ENCODE measurements at places on chromosomes 16 and 17.

GRCh38 chr16:1887711-1888354 is 15.9 kb upstream of the MEIOB start:
- DNase-seq = no peak

- no peak for DNase-seq
These were observed 28.4 kb downstream of the PIPOX start for GRCh38 chr17:29071303-29071702.

DNA sequence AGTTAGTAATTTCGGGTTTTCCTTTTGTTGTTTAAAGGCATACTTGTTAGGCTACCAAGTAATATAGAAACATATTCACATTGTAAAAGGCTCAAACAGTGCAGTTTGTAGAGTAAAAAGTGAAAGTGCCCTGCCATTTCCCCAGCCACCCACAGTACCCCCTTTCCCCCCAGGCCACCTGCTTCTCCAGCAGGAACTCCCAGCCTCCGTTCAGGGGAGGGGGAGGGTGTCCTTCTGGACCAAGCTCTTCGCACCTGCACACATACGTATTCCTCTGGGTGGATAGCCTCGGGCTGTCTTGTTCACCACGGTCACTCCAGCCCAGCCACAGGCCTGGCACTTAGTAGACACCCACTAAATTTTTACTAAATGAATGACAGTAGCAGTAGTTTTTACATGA is 144.5 kb downstream of the CLEC16A start:
- DNase-seq = no peak

DNA sequence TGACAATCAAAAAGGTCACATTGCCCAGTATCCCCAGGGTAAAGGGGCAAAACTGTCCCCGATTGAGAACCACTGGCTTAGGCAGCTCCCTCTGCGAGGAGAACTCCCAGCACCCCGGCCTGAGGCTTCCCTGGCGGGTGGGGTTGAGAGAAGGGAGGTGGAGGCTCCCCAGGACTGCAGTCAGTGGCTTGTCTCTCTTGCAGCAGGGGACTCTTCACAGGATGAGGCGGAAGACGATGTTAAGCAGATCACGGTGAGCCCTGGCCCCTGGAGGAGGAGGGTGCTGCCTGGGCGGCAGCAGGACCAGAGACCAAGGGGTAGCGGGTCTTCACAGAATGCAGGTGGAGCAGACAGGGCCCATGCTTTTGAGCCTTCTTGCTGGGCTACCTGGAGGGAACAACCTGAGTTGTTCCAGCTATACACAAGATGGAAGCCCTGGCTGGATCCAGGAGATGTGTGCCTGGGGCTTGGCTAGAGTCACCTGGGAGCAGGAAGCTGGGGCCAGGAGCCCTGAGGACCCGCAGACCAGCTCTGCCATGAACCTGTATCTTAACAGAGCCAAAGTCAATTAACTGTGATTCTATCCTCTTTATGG is 16.8 kb downstream of the POLR3E start:
- DNase-seq = no peak

DNA sequence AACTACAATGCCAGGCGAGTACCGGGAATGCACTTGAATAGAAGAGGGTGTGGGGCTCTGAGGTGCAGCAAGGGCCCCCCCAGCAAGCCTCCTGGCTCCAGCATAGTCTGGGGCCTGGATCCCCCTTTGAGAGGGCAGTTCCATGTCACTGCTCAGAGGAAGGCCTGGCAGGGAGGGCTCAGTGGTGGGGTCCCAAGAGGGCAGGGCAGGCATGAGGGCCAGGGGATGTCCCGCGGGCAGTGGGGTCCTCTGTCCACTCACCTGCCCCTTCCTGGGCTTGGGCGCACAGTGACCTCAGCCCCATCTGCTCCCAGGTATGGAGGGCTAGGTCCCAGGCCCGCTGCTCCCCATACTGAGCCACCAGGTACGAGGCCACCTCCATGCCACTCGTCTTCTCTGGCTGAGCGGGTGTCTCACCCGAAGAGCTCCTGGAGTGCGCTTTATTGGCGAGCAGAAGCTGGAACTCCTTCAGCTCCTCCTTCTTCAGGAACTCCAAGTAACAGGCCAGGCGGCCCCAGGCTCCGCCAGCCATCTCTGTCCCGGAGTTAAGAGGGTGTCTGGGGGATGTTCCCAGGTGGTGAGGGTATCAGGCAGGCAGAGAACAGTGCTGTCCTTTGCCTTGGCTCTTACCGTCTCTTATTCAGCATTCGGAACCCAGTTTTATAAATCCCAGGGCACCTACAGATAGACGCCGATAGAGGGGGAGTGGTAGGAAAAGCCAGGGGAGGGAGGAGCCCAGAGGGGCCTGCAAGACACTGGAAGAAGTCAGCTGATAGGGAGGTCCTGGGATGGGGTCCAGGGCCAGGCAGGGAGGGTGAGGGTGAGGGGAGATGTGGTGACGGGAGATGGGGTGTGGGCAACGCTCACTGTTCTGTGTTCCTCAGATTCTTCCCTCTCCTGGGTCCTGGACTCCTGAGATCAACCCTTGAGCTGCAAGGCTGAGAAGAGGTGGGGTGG is 605 bp downstream of the NLRP1 start:
- no peak for DNase-seq

DNA sequence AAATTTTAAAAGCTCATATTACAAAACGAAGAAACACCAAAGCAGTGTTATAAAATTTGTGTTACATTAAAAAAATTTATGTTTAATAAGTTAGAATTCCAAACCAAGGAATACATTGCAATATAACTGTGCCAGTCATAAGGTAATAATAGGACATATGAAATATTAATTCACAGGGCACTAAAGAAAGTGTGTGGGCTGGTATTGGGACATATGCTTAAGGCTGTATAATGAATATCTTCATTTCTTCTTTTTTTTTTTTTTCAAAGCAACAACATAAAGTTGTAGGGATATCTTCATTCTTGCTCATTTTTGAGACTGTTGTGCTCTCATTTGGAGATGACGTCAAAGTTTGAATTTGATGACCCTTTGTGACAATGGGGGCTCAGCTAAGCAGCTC is 17.5 kb upstream of the FBXO47 start:
- no peak for DNase-seq

GRCh38 chr16:2792940-2793339 is 5.3 kb upstream of the PRSS41 start:
- DNase-seq = no peak

DNA sequence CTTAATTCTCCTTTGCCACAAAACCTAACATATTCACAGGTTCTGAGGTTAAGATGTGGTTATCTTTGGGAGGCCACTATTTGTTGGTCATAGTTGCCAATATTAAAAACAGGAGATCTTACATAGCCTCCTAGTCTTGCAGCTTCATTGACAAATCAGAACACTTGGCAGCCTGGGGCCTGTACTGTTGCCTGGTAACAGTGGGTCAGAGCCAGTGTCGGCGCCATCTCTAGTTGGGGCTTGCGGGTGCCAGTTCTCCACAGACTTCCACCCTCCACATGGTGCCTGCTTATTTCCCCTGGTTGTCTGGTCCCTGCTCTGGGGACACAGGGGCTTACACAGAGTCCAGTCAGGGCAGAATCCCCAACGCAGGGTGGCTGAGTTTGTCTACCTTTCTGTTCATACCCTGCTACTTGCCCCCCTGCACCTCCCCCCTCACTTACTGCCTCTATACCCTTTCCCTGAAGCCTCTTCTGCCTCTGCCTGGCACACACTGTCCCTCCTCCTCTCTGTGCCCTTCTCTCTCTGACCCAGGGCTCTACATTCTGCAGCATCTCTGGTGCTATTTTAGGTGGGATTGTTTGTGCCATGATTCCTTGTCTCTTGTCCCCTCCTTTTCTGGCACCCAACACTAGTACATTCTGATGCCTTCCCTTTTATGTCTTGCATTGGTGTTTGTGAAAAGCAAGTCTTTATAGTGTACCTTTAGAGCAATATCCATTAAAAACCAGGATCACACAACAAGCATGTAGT is 13.4 kb downstream of the EPN2 start:
- no peak for DNase-seq

- peak; percentile 68 for DNase-seq
These were observed 1.8 kb upstream of the BCAR1 start for GRCh38 chr16:75252946-75253911.

- DNase-seq = no peak
These were observed 40.9 kb downstream of the PIK3R5 start for GRCh38 chr17:8924595-8924994.

GRCh38 chr17:77417575-77417974 is 276.8 kb downstream of the SEC14L1 start:
- DNase-seq = no peak

DNA sequence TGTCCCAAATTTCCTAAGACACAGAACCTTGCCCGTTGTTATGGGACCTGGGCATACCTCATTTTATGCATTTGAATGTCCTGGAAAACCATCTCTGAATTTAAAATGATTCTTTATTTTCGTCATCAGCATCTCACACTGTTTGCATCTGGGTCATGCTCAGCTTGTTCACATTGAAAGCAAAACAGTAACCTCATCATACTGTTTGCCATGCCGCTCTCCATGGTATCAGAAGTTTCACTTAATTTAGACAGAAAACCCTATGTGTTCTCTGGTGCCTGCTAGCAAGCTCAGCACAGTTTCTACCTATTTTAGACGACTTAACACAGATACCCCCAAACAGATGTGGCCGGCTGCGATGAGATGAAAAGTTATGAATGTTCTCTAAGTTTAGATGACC is 292.1 kb downstream of the SNX29 start:
- DNase-seq = no peak

GRCh38 chr17:80219013-80219762 is 945 bp downstream of the SGSH start:
- peak; percentile 79 for DNase-seq

DNA sequence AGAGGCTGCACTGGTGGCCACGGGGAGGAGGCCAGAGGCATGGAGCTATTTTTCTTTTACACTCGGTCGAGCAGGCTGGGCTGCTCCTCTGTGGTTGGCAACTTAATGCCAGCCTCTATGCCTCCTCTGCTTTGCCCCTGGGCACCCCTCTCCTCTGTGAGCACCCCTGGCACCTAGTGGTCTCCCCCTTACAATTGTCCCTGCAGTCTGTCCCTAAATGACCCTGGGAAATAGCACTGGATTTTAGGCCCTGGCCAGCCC is 27.0 kb downstream of the LRRC75A start:
- no peak for DNase-seq

GRCh38 chr16:20611350-20611902 is 35.3 kb upstream of the ACSM2B start:
- peak; percentile 4 for DNase-seq

DNA sequence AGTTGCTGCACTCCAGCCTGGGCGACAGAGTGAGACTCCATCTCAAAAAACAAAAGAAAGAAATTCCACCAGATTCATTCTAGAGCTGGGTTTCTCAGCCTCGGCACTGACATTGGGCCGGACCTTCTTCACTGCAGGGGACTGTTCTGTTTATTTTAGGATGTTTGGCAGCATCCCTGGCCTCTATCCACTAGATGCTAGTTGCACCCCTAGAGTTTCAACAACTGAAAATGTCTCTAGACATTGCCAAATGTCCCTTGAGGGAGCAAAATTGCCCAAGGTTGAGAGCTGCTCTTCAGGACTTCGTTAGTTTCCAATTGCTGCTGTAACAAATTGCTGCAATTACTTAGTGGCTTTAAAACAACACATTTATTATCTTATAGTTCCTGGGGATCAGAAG is 7.2 kb downstream of the EEF2K start:
- DNase-seq = no peak

DNA sequence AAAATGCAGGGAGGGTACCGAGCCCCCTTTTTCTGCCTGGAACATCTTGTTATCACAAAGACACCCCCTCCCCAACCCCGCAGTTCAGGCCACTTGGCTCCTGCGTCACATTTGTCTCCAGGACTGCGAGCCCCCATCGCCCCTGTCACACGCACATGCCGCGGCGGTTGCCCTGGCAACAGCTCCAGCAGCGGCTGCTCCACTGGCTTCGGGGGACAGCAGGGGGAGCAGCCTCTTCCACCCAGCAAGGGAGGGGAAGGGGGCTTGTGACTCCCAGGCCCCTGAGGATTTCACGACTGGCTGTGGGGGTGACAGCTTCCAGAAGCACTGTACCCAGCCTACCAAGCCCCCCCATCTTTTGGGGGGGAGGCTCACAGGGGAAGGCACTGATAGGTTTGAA is 2.6 kb downstream of the BAIAP3 start:
- DNase-seq = peak; percentile 83

DNA sequence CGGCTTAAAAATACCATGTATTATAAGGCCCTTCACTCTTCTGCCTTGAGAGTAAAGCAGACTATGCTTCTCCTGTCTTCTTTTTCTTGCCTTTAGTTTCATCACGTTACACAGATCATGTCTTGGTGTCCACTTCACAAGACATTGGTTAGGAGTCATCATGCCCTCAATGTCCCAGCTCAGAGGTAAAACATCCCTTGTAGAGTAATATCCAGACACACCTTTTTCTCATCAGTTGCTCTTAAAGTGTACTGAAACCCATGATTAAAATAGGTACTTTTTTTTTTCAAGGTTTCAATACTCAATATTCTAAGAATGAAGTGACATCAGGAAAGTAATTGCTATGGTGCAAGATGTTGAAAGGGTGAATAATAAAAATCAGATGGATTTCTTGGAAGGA is 267.8 kb downstream of the PMP22 start:
- peak; percentile 42 for DNase-seq

DNA sequence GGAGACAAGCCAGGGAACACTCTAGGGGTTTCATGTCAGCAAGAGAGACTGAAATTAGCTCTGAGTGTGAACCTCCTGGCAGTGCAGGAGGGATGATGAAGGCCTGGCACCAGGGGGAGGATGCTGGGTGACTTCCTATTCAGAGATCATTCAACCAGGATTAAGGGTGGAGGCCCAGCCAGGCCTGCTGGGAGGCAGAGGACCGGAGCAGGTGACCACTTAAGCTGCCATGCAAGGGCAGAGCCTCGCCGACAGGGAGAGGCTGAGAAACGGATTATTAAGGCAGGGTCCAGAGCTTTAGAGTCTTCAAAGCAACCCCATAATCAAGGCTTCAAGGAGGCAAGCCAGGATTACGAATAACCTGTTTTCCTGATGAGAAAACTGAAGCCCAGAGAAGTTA is 10.6 kb upstream of the SRCIN1 start:
- no peak for DNase-seq

DNA sequence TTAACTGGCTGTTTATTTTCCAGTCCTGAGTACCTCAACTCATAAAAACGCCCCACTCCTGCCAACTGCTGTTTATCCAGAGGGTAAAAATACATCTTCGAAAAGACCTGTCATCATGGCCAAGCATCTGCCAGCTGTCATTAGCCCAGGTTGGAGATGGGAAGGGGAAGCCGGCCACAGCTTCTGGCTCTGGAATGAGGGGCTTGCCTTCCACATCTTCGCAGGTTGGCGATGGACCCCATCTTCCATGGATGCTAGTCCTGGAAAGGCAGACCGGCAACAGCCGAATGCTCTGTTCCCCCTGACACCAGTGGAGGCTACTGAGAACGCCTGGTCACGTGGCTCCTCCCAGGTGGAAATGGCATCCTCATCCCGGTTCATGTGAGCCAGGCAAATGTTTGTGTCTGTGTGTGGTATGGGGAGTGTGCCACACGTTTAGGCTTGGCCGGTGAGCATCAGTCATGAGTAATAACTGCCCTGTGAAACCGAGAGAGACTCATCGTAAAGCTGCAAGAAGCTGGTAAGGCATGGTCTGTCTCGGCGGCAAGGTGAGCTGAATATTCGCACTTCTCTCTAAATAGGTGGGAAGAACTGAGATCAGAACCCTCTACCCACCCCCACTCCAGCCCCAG is 420 bp upstream of the KRTAP17-1 start:
- DNase-seq = no peak

GRCh38 chr17:76155988-76156661 is 15.1 kb upstream of the FOXJ1 start:
- no peak for DNase-seq
